ENCODE measurements at places on chromosomes 7 and 10. TPM values are rescaled to one million over a fixed set of nuclear protein-coding genes. Genes with fewer than 3 reads are reported as not detected.

The PRLHR gene
- not detected for total RNA-seq

The ACTR3C gene
- total RNA-seq = 3.3 TPM

The TDRD1 gene
- not detected for total RNA-seq

The MMP21 gene
- total RNA-seq = not detected

- H3K4me3 ChIP-seq = no peak overlapping the region
- H3K4me1 ChIP-seq = no peaks in the 10 kb centered on the region
- no peaks in the 10 kb centered on the region for H3K36me3 ChIP-seq
- no peak for DNase-seq
- H3K27ac ChIP-seq = no peak overlapping the region
Observed at GRCh38 chr7:120215654-120216053, 57.3 kb upstream of the KCND2 start.

GRCh38 chr7:26930201-26930600 is 65.8 kb upstream of the SKAP2 start:
- no peak overlapping the region for H3K27ac ChIP-seq
- H3K36me3 ChIP-seq = no peaks in the 10 kb centered on the region
- H3K4me3 ChIP-seq = no peak overlapping the region

DNA sequence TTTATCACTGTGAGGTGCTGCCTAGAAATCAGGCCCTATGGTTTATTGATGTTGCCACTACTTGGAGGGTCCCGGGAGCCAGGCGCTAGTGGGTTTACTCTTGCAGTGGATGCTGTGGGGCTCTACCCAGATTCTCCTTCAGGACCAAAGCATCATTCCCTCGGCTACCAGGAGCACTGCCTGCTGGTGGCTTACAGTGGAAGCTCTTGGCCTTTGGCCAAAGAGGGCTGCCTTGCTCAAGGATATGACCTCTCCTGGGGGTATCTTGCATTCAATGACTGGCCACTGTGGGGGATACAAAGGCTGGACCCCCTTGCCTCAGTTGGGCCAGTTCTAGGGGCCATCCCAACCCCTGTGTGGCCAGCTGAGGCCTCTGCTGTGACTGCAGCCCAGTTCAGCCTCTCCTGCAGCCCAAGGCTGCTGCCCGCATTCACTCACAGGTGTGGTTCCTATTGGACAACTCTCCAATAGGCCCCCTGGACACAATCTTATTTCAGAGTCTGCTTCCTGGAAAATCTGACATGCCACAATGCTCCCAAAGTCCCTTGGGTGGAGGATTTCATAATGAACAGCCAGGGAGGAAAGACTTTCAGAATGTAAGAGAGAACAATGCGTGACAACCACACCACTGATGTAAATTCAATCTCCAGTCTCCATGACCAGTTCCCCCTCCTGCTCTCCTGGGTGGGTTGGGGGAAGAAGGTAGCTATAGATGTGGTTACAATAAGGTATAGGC is 196.3 kb downstream of the SNX10 start:
- H3K36me3 ChIP-seq = no peaks in the 10 kb centered on the region
- H3K27ac ChIP-seq = no peak overlapping the region
- peaks cover 6% of the 10 kb centered on the region for H3K4me1 ChIP-seq
- H3K4me3 ChIP-seq = no peak overlapping the region
- DNase-seq = no peak
- H3K27me3 ChIP-seq = no peaks in the 10 kb centered on the region

GRCh38 chr10:78148961-78149612 is 115.4 kb downstream of the RPS24 start:
- no peak for DNase-seq
- H3K36me3 ChIP-seq = no peaks in the 10 kb centered on the region
- no peak overlapping the region for H3K27ac ChIP-seq

DNA sequence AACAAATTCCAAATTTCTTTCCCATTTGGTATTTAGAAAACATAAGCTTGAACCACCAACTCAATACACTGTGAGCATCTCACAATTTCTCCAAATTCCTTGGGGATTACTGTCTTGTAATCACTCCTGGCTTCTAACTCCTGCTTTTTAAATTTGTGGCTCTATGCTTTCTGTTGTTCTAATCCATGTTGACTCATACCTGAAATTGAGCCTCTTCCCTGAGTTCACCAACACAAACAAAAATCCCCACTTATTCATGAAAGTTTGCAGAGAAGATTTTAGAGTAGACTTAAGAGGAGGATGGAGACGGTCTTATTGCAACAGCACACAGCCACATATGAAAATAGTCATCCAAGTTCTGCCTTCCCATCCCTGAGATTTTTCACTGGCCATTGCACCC is 252.5 kb downstream of the PTEN start:
- no peak overlapping the region for H3K27ac ChIP-seq
- no peaks in the 10 kb centered on the region for H3K4me1 ChIP-seq
- no peaks in the 10 kb centered on the region for H3K36me3 ChIP-seq
- no peaks in the 10 kb centered on the region for H3K27me3 ChIP-seq
- no peak overlapping the region for H3K4me3 ChIP-seq

DNA sequence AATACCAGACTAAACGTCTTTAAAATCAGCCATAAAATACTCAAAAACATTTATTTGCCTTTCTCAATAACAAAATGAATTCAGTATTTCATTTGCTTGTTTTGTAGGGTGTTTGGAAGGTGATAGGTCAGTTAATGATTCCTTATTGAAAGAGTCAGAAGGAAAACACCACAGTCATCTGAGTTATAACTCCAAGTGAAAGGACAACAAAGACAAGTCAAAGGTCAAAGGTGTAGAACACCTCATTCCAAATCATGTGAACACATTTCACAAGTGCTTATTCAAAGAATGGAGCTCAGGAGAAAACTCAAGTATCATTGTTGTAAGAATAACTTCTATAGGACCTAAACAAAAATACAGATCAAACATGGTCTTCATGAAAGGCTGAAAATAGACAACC is 318.6 kb upstream of the PHF14 start:
- no peaks in the 10 kb centered on the region for H3K36me3 ChIP-seq
- H3K4me1 ChIP-seq = no peaks in the 10 kb centered on the region
- H3K27me3 ChIP-seq = no peaks in the 10 kb centered on the region
- no peak overlapping the region for H3K4me3 ChIP-seq
- DNase-seq = no peak
- no peak overlapping the region for H3K27ac ChIP-seq

DNA sequence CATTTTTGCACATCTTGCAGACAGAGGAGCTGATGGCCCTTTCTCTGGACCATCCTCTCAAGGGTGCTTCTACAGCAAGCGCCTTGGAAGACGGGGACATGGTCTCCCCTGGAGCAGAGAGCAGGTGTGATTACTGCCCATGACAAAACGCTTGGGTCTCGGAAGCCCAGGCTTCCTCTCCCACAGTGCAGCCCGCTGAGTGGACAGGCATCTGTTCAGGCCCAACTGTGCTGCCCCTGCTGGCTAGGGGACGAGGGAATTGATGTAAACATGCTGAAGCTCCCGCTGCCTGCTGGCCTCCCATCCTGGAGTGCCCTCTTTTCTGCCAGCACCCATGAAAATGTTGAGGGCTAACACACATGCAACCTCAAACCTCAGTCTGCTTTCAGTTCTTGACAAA is 14.3 kb downstream of the IL15RA start:
- no peak overlapping the region for H3K4me3 ChIP-seq
- H3K27me3 ChIP-seq = no peaks in the 10 kb centered on the region
- H3K27ac ChIP-seq = no peak overlapping the region
- no peaks in the 10 kb centered on the region for H3K36me3 ChIP-seq
- no peaks in the 10 kb centered on the region for H3K4me1 ChIP-seq
- DNase-seq = no peak

Measured in psoas muscle (tissue), 8 donors.